ENCODE measurements at places on chromosomes 3 and 15.
A peak's percentile ranks its signal among the peaks of the same experiment; 100 is the strongest.

DNA sequence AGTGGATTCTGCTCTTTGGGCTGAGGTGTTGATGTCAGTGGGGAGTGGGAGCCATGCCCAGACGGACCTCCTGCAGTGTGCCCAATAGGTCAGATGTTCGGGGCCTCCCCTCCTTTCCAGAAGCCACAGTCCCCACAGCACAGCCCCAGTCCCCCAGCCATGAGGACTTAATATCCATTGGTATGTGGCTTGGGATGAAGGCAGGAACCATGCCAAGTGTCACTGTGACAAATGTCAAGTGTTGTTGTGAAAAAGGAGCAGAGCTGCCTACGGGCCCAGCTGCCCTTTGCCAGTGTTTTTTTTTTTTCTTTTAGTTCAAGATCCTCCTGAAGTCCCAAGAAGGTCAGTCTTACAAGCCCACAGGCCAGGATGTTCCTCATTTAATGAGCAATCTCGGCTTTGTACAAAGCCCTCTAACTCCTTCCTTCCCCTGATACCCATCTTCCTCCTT lies 12.2 kb downstream of the SEMA3G start:
- no peak for DNase-seq

DNA sequence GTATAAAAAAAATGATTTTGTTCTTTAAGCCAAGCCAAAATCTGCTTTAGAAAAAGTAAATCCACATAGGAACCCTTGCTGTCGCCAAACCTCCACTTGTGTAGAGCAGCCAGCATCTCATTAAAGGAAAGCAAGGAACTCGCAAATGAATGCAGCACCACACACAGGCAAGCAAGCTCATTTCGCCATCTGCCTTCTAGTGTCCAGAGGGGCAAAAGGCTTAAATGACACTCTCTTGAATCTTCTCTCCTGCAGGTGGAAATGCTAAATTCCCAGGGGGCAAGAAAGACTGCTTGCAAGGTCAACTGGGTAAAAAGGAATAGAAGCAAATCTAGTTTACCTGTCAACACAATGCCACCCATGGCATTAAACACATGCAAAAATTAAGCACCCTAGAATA lies 2.4 kb downstream of the MB21D2 start:
- DNase-seq: no peak

DNA sequence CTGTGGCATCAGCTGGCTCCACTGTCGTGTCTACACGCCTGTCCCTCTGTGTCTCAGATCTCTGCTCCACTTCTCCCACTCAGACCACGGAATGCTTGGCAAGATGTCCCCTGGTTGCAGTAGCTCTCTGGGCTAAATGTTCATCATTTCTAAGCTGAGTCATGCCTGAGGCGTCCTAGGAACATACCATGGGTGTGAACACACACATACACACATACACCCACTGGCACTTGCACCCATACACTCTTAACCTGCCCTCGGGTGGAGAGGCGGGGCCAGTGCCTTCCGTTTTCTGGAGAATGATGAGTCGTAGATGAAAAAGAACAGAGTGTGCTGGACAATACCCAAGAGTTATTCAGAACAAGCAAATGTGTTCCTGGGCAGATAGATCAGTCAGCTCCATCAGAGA lies 72.4 kb downstream of the SENP2 start:
- peak; percentile 71 for DNase-seq

- no peak for DNase-seq
These were observed 34.9 kb upstream of the ARL8B start for GRCh38 chr3:5087209-5087608.

Measured in H54 (cell line).